GM12878 (cell line): ENCODE measurements at places on chromosomes 5 and 9. TPM values are rescaled to one million over a fixed set of nuclear protein-coding genes. Genes with fewer than 3 reads are reported as not detected.

GRCh38 chr9:108997112-108997511 is 16.2 kb downstream of the CTNNAL1 start:
- DNase-seq, result no peak

GRCh38 chr9:83572524-83572923 is 34.3 kb upstream of the FRMD3 start:
- no peak for DNase-seq

DNA sequence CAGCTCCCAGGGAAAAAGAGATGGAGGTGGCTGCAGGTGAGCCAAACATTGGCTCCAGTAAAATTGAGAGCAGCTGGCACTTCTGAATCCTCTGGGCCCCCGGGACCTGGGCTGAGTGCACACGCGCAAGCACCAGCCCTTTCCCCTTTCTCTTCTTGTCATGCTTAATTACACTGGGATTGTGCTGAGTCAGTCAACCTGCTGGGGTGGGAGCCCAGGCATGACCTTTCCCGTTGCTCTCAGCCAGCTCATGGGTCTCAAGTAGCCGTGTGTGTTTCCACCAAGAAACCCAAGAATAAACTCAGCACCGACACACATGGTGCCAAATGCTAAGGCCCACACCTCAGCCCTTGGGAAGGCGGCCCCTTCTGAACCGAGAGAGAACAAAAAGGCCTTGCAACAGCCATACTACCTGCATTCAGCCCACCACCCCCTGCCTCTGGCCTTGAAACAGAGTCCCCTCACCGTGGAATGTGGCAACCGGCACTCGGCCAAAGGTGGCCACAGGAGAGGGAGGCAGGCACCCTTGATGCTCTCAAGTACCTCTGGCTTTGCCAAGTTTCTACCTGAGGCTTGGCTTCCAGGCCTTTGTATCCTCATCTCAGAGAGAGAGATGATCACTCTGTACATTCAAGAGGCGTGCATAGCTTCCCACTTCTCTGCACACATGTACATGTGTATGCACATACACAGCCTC is 28.1 kb downstream of the SLIT3 start:
- DNase-seq, result no peak

- no peak for DNase-seq
Measured at GRCh38 chr5:40240111-40240510, 439.6 kb upstream of the PTGER4 start.

- no peak for DNase-seq
Measured at GRCh38 chr5:68139611-68140441, 75.7 kb upstream of the PIK3R1 start.

GRCh38 chr9:114347675-114348074 is 18.0 kb downstream of the ORM2 start:
- no peak for DNase-seq

DNA sequence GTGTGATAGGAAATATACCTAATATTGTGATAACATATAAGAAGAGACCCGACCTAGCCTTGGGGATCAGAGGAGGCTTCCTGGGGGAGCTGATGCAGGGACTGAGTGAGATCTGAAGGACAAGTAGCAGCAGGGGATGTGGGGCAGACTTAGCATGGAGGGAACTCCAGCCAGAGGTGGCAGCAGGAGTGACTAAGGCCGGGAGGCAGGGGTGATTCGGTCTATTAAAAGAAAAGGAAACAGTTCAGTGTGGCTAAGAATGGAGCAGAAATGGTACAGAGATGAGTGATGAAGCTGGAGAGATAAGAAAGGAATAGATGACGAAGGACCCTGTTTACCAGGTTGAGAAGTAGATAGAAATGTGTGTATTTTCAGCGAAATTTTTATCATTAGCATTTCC is 408.8 kb downstream of the ENC1 start:
- no peak for DNase-seq

Gene CARTPT
- not detected in 2 replicates for total RNA-seq

Gene OBP2B
- total RNA-seq, result not detected in 2 replicates

DNA sequence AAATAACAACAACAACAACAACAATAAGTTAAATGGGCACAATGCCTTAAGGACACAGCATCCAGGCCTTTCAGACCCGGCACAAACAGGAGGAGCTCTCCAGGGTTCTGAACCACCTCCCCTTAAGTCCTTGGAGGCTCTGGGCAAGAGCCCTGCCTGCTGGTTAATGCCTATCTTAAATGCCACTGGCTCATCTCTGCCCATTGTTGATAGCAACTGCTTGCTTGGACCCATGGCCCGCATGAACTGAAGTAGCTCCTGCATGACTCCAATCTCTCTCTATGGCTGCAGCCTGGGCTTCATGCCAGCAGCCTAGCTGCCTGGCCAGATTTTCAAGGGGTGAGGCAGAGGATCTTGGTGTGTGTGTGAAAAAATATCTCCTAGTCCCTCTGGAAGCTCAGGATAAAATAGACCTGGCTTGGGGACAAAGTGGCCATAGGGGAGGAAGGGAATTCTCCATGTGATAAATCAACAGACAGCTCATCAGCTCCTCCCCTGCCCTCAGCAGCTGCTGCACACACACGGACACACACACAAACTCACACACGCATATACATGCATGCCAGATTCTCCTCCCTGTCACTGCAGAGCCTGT is 27.4 kb downstream of the FAM219A start:
- no peak for DNase-seq

Gene MLANA
- not detected in 2 replicates for total RNA-seq

Gene C9orf153
- 0.18 TPM in 1 of 2 replicates, not detected in the other for total RNA-seq

Gene SLC46A2
- total RNA-seq, result not detected in 2 replicates

DNA sequence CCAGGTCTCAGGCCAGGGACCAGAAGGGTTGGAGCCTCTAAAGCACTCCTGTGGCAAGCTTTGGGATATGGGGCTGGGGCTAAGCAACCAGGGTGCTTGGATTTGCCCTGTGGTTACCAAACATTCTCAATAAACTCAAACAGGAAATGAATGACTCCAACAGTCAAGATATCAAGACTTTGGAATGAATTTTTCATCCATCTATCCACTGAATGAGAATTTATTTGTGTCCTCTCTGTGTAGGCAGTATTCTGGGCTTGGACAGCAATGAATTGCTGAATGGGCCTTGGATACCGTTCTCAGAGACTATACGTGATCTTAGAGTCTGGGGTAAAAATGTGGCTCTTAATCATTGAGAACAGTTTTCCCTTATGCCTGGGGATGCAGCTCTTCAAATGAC is 212.5 kb downstream of the DAB2IP start:
- no peak for DNase-seq

- DNase-seq, result no peak
Measured at GRCh38 chr9:86741311-86742208, 205.7 kb downstream of the GAS1 start.
